ENCODE measurements at places on chromosomes 5 and 9.

DNA sequence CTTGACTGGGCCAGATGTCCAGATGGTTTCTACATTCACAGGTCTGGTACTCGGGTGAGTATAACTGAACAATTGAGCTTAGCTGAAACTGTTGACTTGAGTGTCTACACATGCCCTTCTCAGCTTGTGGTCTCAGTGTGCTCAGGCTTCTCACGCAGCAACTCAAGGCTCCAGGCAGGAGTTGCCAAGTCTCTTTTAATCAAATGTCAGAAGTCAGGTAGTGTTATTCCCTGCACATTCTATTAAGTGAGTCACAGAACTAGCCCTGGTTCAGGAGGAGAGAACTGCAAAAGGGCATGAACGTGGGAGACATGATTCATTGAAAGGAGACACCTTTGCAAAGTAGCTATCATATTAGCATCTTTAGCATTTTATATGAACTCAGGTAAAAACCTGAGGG, 199.3 kb upstream of the ACTBL2 start:
- no peak for DNase-seq

DNA sequence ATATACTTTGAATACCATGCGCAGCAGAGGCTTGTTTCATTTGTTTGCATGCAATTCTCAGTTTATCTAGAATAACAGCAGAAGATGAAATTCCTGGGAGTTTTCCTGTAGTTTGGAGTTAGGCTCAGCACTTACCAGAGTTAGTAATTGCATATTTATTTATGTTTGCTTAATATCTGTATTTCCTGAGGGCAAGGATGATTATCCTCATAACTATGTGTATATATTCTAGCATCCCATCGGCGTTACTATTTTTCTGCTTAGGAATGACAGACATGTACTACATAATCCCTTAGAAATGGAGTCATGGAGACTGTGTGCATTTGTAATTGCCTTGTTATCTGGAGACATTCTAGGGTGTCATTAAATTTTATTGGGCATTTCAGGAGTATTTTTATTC, 1184.8 kb downstream of the DTWD2 start:
- peak; percentile 79 for DNase-seq

GRCh38 chr9:84371737-84372136, 31.2 kb upstream of the SLC28A3 start:
- peak; percentile 63 for DNase-seq

GRCh38 chr5:149622466-149622865, 41.2 kb downstream of the ARHGEF37 start:
- DNase-seq: no peak

GRCh38 chr5:10306114-10306513, 1.6 kb downstream of the CMBL start:
- no peak for DNase-seq

DNA sequence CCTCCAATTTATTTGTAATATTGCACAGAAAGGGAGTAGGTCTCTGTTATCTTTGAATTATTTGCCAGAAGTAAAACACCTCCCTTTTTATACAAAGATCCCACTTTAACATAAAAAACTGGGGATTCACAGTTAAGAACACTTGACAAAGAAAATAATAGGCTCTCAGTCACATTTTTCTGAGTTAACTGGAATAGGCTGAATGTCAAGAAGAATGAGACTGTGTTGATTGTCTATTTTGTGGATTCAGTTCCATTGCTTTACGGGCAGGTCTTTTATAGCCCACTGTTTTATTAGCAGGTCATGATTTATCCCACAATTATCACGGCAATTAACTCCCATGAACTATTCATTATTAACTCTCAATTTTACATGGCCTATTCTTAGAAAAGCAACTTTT, 427.4 kb downstream of the CTNND2 start:
- no peak for DNase-seq

GRCh38 chr9:13360188-13360587, 80.7 kb upstream of the MPDZ start:
- peak; percentile 6 for DNase-seq

GRCh38 chr5:128408622-128409021, 129.4 kb downstream of the FBN2 start:
- DNase-seq: peak; percentile 34
